Suprapubic skin (tissue), 4 donors: ENCODE measurements at places on chromosomes 2 and 18.

GRCh38 chr18:63683890-63684289 lies 18.9 kb upstream of the SERPINB11 start:
- no peaks in the 10 kb centered on the region for H3K36me3 ChIP-seq
- no peak overlapping the region for H3K27ac ChIP-seq
- DNase-seq: no peak

- no peak overlapping the region for H3K27ac ChIP-seq
- no peak for DNase-seq
- no peaks in the 10 kb centered on the region for H3K27me3 ChIP-seq
- no peak overlapping the region for H3K4me3 ChIP-seq
- no peaks in the 10 kb centered on the region for H3K36me3 ChIP-seq
- H3K4me1 ChIP-seq: no peaks in the 10 kb centered on the region
Measured at GRCh38 chr2:132991471-132992045, 321.6 kb upstream of the LYPD1 start.

- H3K4me3 ChIP-seq: no peak overlapping the region
- H3K27ac ChIP-seq: no peak overlapping the region
- DNase-seq: no peak
- no peaks in the 10 kb centered on the region for H3K4me1 ChIP-seq
Measured at GRCh38 chr2:175457895-175458448, 276.5 kb upstream of the ATP5MC3 start.

DNA sequence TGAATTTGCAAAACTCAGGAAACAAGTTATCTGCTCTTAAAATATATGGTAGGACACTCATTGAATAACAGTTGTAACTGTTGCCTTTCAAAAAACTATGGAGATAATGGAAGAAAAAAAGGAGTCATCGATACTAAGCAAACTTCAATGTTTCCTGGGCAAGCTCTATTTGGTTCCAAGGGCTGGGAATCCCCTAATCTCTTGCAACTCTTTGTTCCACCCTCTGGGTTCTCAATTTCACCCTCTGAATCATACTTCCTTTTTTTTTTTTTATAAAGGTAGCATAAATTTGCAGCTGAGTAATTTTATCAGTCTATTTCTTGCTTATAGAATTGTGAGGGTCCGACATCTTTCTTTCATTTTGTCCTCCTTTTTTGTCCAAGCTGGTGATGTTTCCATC lies 36.7 kb downstream of the SLC9A4 start:
- H3K27me3 ChIP-seq: no peaks in the 10 kb centered on the region
- H3K4me1 ChIP-seq: no peaks in the 10 kb centered on the region
- H3K36me3 ChIP-seq: no peaks in the 10 kb centered on the region
- H3K27ac ChIP-seq: no peak overlapping the region
- H3K4me3 ChIP-seq: no peak overlapping the region

- no peak overlapping the region for H3K27ac ChIP-seq
- H3K4me3 ChIP-seq: no peak overlapping the region
- DNase-seq: no peak
- no peaks in the 10 kb centered on the region for H3K4me1 ChIP-seq
- no peaks in the 10 kb centered on the region for H3K27me3 ChIP-seq
- no peaks in the 10 kb centered on the region for H3K36me3 ChIP-seq
Measured at GRCh38 chr18:52277785-52278184, 62.2 kb upstream of the DCC start.

DNA sequence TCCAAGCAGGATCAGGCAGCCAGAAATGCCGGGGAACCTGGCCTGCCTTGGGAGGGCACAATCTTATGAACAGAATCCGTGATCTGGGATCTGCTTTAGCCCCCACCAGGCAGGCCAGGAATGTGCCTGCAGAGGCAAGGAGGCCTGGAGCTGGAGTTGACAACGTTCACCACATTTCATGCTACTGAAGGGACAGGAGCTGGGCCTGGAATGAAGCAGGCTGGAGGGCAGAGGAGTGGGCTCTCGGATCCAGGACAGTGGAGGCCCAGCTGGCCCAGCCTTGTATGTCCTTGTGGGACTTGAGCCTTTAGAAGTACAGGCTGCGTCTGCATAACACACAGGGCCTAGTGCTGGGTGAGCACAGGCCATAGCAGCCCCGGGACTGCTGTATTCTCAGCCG lies 91.8 kb downstream of the KLHL29 start:
- no peak for DNase-seq
- H3K4me3 ChIP-seq: no peak overlapping the region
- H3K27ac ChIP-seq: no peak overlapping the region
- H3K4me1 ChIP-seq: peaks cover 7% of the 10 kb centered on the region
- H3K27me3 ChIP-seq: no peaks in the 10 kb centered on the region
- no peaks in the 10 kb centered on the region for H3K36me3 ChIP-seq

- no peaks in the 10 kb centered on the region for H3K27me3 ChIP-seq
- no peak overlapping the region for H3K27ac ChIP-seq
- no peak overlapping the region for H3K4me3 ChIP-seq
- H3K4me1 ChIP-seq: no peaks in the 10 kb centered on the region
- no peak for DNase-seq
Measured at GRCh38 chr2:25347846-25348245, 6.1 kb upstream of the DNMT3A start.

DNA sequence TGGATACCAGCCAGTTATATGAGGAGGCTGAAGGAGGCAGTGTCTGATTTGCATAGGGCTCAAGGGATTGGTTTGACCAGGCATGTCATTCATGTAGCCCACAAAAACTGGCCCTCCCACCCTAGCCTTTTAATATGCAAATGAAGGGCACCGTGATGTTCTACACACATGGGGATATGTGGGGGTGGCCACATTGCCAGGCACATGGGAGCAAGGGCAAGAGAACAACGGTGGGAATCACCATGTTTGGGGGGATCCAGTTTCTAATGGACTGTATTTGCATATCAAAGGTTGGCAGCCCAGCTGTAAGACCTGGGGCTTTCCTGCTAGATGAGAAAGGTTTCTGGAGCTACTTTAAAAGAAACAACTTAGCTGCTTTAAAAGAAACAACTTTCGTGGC lies 65.1 kb upstream of the SLC25A52 start:
- no peaks in the 10 kb centered on the region for H3K27me3 ChIP-seq
- peaks cover 4% of the 10 kb centered on the region for H3K4me1 ChIP-seq
- no peak overlapping the region for H3K27ac ChIP-seq
- DNase-seq: no peak
- H3K4me3 ChIP-seq: no peak overlapping the region

GRCh38 chr2:15154297-15154696 lies 406.8 kb downstream of the NBAS start:
- no peak for DNase-seq
- H3K36me3 ChIP-seq: no peaks in the 10 kb centered on the region
- H3K4me1 ChIP-seq: no peaks in the 10 kb centered on the region
- no peak overlapping the region for H3K27ac ChIP-seq
- no peaks in the 10 kb centered on the region for H3K27me3 ChIP-seq
- H3K4me3 ChIP-seq: no peak overlapping the region

DNA sequence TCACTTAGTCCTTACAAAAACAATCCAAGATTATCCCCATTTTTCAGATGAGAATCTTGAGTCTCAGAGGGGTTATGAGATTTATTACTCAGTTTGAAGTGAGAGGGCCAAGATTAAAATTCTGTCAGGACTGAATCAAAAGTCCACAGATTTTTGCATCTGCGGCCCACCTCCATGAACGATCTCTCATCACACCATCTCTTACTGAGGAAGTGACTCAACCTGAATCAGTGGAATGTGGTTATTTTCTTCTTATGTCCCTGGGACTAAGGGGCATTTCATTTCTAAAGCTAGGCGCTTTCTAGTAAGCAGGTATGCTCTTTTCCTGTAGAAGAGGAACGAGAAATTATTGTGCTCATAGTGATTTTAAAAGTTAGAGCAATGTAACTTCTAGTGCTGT lies 360.3 kb upstream of the SPHKAP start:
- no peaks in the 10 kb centered on the region for H3K36me3 ChIP-seq
- H3K27me3 ChIP-seq: no peaks in the 10 kb centered on the region
- no peak for DNase-seq
- no peak overlapping the region for H3K27ac ChIP-seq
- no peak overlapping the region for H3K4me3 ChIP-seq

DNA sequence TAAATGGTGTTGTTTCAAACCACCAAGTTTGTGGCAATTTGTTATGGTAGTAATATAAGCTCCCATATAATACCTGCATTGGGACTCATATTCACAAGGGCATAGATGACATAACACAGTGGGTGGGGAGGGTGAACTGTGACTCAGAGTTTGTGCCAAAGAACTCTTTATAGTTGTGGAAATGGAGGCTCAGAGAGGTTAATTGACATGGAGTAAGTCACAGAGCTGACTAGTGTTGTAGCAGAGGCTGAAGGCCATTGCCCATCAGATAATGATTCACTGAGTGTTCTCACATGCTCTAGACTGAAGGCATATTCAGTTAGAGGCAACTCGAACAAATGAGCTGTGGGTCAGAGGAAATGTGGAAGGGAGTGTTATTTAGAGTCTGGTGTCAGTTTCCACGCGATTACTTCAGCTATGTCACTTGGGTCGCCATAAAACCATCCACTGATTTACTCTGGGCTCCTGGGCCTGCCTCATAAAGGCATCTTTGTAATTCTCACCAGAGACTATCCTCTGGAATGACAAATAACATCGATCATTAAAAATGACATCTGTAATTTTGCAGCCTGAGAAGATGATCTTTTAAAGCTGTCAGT lies 264.7 kb downstream of the CCDC85A start:
- no peaks in the 10 kb centered on the region for H3K36me3 ChIP-seq
- H3K4me1 ChIP-seq: no peaks in the 10 kb centered on the region
- no peak overlapping the region for H3K4me3 ChIP-seq
- H3K27ac ChIP-seq: no peak overlapping the region
- H3K27me3 ChIP-seq: no peaks in the 10 kb centered on the region

DNA sequence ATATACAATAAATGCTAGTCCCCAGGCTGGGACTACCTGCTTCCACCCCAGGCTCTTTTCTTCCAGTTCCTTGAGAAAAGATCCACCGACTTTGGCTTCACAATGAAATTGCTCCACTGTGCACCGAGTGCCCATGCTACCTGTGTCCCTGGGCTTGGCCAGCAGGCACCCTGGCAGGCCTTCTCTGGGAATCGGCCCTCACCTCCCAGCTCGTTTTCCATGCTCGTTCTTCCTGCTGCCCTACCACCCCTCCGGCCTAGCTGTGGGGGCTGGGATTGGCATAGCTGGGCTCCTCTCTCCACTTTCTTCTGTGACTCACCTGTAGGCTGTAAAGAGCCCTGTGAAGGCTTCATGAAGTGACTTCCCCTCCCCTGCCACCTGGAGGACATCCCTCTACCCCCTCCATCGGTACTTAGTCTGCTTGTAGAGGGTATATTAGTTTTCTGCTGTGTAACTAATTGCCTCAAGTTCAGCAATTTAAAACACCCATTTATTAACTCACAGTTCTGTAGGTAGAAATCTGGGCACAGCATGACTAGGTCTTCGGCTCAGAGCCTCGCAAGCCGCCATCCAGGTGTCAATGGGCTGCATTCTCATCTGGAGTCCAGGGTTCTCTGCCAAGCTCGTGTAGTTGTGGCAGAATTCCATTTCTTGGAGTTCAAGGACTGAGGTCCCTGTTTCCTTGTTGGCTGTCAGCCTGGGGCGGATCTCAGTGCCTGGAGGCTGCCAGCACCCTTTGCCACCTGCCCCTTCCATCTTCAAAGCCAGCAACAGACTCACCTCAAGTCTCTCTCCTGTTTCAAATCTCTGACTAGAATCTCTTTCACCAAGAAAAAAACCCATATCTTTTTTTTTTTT lies 57.6 kb downstream of the DPYSL5 start:
- H3K4me1 ChIP-seq: peaks cover 3% of the 10 kb centered on the region
- DNase-seq: no peak
- no peak overlapping the region for H3K27ac ChIP-seq
- no peaks in the 10 kb centered on the region for H3K36me3 ChIP-seq

DNA sequence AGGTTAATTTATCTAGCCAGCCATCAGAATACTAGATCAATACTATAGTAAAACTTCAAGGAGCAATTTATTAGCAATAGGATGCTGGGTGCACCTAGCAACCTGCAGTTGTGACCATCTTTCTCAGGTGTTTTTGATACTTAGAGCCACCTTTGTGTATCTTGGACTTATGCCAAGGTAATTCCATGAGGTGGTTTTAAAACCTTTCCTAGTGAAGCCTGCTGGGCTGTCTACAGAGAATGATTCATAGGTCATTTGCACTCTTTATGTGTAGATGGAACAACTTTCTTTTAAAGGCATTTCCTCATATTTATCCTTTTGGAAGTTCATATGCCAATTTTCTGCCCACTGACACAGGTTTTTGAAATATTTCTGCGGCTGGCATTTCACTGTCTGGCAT lies 1030.1 kb upstream of the POU3F3 start:
- H3K4me1 ChIP-seq: no peaks in the 10 kb centered on the region
- H3K4me3 ChIP-seq: no peak overlapping the region
- H3K27me3 ChIP-seq: no peaks in the 10 kb centered on the region
- H3K27ac ChIP-seq: no peak overlapping the region
- DNase-seq: no peak
- H3K36me3 ChIP-seq: no peaks in the 10 kb centered on the region

DNA sequence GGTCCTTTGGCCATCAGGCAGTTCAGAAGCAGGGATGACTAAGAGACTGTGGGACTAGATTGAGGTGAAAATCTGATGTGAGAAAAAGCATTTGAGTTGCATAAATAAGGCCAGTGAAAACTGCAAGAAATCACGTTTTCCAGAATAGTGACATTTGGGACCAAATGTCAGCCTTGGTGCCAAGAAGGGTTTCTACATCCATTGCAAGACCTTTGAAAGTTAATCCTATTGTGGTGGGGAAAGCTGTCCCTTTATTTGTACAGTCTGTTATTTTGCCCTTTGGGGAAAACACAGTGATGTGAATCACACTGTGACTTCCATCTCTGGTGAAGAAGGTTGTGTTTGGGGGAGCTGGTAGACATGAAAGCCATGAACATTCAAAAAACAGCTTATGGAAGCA lies 153.5 kb upstream of the SIX2 start:
- peaks cover 44% of the 10 kb centered on the region for H3K27me3 ChIP-seq
- H3K36me3 ChIP-seq: no peaks in the 10 kb centered on the region
- no peaks in the 10 kb centered on the region for H3K4me1 ChIP-seq
- no peak overlapping the region for H3K27ac ChIP-seq

DNA sequence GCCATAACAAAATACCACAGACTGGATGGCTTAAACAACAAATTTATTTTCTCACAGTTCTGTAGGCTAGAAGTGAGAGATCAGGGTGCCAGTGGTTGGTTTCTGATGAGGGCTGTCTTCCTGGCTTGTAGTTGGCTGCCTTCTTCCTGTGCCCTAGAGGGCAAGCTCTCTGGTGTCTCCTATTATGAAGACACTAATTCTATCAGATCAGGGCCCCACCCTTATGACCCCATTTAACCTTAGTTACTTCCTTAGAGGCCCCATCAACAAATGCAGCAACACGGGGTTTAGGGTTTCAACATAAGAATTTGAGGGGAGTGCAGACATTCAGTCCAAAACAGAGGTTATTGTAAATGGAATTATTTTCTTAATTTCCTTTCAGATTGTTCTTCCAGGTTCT lies 22.9 kb downstream of the CYP27A1 start:
- H3K27ac ChIP-seq: no peak overlapping the region
- H3K36me3 ChIP-seq: no peaks in the 10 kb centered on the region
- H3K27me3 ChIP-seq: no peaks in the 10 kb centered on the region

DNA sequence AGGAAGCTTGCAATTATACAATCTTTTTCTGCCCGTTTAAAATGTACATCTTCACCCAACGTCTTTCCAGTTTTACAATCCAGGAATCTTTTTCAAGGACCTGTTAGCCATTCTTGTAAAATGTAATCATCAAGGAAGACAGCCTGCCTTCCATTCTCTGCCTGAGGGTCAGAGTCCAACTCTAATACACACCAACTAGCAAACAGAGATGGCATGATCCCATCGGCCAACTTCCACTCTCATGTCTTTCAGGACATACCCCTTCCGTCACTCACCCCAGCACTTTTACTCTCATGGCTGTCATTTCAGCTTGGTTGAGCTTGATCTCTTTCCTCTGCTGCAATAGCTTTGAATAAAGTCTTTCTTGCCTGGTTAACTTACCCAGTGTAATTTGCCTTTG lies 172.5 kb upstream of the NETO1 start:
- H3K36me3 ChIP-seq: no peaks in the 10 kb centered on the region
- H3K4me1 ChIP-seq: no peaks in the 10 kb centered on the region
- DNase-seq: no peak
- H3K4me3 ChIP-seq: no peak overlapping the region
- no peaks in the 10 kb centered on the region for H3K27me3 ChIP-seq
